ENCODE measurements at places on chromosomes 6 and 20.

GRCh38 chr6:113920663-113921267 lies 50.2 kb downstream of the HDAC2 start:
- DNase-seq = peak; percentile 4

DNA sequence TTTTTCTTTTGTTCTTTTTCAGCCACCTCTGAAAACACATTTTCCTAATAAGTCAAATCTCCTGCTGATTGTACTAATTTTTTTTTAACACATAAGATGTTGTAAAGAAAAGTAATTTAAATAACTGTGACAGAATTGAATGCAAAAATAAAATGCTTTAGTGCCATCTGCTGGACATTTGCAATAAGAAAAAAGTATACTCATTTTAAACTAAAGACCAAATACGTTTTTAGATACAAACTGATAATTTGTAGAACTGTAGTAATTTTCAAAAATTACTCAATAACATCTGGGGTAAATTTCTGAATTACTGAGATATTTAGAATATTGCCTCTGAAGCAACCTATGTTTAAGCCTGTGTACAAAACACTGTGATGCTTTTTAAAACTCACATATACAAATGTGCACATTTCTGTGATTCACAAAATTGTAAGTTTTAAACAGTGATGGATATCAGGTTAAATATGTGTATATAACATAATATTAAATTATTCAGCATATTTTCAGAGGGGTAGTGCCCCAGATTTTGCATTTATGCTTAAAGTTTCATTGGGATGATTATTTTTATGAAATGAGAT lies 198.7 kb downstream of the RIMS1 start:
- DNase-seq = no peak

DNA sequence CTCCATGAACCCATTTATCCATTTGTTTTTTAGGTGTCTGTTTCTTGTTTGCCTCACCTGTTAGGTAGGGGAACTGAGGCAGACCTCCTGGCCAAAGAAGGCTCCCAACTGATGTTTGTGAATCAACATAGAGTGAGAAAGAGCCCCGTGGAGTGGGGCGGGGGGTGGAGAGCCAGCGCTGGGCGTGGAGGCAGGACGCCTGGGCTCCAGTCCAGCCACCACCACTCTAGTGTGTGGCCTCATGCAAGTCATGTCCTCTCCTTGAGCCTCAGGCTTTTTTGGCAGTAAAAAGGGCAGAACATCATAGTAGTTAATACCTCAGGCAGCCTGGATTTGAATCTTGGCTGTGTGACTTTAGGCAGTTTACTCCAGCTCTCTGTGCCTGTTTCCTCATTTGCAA lies 42.2 kb upstream of the SCRT2 start:
- DNase-seq = no peak

DNA sequence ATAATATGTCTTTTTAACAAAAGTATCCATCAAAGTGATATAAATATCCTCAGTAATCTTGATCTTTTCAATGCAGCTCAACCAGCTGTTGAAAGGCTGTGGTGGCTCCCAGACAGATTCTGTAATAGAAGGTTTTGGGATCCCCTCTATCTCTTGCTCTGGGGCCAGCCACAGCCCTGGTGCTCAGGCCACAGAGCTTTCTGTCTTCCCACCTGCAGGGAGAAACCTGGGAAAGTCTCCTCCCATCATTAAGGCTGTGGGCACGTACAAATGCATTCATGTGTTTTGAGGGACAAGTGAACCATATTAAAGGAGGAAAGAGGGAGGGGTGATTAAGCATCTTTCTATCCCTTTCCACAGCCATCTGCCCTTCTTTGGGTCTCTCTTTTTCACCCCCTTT lies 183.1 kb downstream of the PRDM13 start:
- no peak for DNase-seq

- no peak for DNase-seq
Observed at GRCh38 chr6:13398069-13398381, 69.7 kb upstream of the TBC1D7 start.

DNA sequence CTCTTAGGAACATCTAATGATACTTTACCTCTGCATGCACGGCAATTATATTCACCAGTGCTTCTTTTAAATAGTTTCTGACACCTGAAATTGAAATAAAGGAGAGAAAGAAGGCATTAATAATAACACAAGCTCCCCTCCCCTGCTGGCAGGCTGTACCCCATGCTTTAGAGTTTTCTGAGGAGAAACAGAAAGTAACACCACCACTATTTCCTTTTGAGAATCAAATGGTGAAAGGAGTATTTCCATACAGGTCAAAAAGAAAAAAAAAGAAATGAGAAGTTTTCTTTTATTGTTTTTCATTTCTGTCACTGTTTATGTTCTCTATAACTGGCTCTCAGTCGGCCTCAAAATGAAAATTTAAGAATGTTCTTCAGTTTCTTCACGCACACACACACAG lies 108.1 kb downstream of the IRF4 start:
- peak; percentile 36 for DNase-seq

- DNase-seq = peak; percentile 66
Observed at GRCh38 chr6:41182069-41183034, 18.6 kb downstream of the TREML2 start.
